IPS-NIHi11 (cell line): ENCODE measurements at places on chromosomes 16 and 17.

DNA sequence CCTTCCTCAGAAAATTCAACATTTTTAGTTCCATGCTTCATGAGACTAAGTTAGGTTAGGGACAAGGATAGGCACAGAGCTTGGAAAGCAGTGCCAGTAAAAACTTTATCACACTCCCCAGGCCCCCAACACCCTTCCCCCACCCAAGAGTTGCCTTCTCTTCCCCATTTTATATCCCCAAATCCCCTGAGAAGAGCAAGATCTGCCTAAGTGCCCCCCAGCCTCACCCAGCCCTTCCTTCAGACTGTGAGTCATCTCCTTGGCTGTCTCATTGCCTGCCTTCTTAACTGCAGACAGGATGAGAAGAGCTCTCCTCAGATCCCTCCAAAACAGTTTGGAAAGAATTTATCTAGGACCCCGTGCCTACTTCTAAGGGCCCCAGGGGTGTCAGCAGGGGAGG, 55.8 kb downstream of the NEUROD2 start:
- DNase-seq = no peak

GRCh38 chr17:63961355-63962212, 11.1 kb downstream of the SCN4A start:
- peak; percentile 94 for DNase-seq

- peak; percentile 87 for DNase-seq
Observed at GRCh38 chr17:49486012-49486641, 9.0 kb upstream of the NGFR start.

DNA sequence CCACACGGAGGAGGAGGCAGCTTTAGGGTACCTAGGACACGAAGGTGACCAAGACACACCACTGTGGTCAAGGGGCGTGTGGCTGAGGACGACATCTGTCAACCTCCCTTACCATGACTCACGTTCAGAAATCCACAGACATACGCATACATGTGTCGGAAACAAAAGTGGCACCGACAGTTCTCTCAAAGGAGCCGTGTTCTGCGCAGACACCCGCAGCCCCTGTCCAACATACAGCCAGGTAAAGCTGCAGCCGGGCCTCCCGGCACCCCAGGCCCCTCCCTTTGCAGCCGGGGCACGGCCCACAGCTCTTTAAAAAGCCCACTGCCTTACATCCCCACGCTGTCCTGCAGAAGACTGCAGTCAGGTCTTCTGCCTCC, 40.5 kb upstream of the KLHDC4 start:
- DNase-seq = no peak

GRCh38 chr16:13314633-13315032, 413.2 kb downstream of the SHISA9 start:
- DNase-seq = no peak

GRCh38 chr17:12230481-12231354, 210.0 kb downstream of the MAP2K4 start:
- DNase-seq = no peak

DNA sequence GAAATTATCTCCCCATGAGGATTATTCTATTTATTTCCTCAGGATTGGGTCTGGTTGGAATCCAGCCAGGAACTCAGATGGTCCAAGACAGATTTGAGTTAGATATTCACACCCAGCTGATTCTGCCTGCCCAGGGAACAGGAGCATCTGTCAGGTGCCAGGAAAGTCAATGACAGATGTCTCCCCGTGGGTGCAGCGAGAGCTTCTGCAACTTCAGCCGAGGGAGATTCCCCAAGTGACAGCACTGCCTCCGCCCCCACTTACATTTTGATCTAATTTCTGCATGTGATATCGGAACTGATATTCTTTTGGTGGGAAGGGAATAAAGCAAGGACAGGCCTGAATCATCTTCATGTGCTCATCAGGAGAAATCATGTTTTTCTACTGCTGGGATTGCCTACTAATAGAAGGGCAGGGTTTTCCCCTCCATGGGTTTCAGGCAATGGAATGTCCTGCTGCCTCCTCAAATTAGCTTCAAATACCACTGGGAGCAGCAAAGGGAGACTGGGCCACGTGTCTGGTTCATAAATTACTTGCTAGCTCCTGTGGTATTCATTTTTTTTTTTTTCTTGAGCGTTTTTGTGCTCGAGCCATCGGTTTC, 15.7 kb upstream of the DHX8 start:
- peak; percentile 27 for DNase-seq
